Left hindlimb (tissue), 1 donor: ENCODE measurements at places on chromosomes 13 and 19.

GRCh38 chr13:64758521-64759244 lies 2471.5 kb downstream of the PCDH9 start:
- no peak for DNase-seq

- no peak for DNase-seq
These were observed 11.6 kb downstream of the GJB2 start for GRCh38 chr13:20181188-20181587.

DNA sequence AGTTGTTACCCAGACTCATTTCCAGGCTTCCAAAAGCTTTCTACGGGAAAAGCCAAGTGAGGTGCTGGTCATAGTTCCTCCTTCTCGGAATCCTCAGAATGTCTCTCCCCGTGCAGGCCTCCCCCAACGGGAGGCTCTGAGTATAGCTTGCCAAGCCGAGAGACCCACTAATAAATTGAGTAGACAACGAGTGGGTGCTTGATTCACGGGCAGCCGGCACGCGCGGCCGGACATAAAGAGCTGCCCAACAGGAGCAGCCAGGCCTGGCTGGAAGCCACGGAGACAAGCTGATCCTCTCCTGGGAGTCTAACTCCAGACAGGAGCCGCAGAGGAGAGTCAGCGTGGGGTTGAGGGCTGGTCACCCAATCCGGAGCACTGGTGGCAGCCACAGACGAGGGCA lies 43.4 kb upstream of the MEDAG start:
- DNase-seq, result peak; percentile 56

- no peak for DNase-seq
These were observed 10.2 kb downstream of the KCNRG start for GRCh38 chr13:50025436-50025835.

DNA sequence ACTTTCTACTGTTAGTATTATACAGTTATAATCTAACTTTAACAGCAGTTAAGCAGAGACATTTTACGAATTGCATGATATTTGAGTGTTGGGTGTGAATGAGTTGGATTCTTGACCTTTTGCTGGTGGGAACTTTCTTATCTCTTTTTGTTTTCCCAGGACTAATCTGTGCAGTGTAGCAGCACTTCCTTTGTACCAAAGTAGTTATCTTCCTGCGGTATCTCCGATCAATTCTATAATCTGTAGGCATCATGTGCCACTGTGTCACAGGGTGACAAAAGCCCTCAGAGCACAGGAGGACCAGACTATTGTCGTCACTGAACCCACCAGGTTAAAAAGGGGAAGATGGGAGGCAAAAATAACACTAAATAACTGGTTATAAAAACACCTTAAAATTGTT lies 823.5 kb downstream of the GPC5 start:
- no peak for DNase-seq

- peak; percentile 80 for DNase-seq
These were observed 21.5 kb downstream of the COLGALT1 start for GRCh38 chr19:17576758-17577456.

- DNase-seq, result no peak
These were observed 31.2 kb downstream of the KATNAL1 start for GRCh38 chr13:30276178-30276577.

DNA sequence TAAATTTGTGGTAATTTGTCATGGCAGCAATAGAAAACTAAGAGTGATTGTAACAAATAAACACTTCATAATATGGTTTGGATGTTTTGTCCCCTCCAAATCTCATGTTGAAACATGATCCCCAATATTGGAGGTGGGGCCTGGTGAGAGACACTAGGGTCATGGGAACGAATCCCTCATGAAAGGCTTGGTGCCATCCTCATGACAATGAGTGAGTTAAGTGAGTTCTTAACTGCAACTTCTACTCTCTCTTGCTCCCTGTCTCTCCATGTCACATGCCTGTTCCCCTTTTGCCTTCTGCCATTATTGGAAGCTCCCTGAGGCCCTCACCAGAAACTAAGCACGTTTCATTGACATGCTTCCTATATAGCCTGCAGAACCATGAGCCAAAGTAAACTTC lies 1233.2 kb downstream of the OLFM4 start:
- DNase-seq, result no peak

GRCh38 chr13:50544211-50544610 lies 299.3 kb downstream of the DLEU7 start:
- DNase-seq, result no peak

GRCh38 chr13:30787738-30788525 lies 52.6 kb downstream of the ALOX5AP start:
- DNase-seq, result no peak

GRCh38 chr19:44572581-44572900 lies 40.8 kb upstream of the IGSF23 start:
- DNase-seq, result no peak

DNA sequence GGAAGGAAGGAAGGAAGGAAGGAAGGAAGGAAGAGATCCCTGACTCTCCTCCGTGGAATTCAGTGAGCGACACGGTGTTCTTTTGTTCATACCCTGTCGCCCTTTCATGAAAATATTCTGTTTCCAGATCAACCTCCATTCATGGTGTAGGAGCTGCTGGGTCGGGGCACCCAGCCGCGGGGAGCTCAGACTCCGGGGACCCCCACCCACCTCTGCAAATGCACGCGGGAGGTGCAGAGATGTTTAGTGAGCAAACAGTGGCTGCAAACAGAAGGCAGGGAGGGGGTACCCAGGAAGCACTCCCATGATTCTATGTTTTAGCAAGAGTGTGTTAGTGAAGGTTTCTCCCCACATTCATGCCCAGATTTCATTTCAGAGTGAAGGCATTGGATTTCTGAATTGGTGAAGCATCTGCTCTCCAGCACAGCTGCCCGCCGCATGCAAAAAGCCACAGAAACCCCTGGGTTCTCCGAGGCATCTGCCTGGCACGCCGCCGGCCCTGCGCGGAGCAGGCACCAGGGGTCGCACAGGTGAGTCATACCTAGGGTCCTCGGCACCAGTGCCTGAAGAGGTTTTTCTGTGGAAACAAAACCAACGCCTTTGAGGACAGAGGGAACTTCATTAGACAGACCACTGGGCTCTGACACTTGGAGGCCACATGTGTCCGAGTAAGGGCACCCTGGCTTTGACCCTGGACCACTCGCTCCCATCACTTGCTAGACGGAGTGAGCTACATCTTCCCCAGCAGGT lies 80.6 kb downstream of the ZNF557 start:
- no peak for DNase-seq
